Stimulated activated CD8-positive, alpha-beta memory T cell treated with anti-CD3 and anti-CD28 coated beads, Interleukin-4, amount 100 ng/mL, for 1 hour (primary cell): ENCODE measurements at places on chromosomes 11 and 22.

DNA sequence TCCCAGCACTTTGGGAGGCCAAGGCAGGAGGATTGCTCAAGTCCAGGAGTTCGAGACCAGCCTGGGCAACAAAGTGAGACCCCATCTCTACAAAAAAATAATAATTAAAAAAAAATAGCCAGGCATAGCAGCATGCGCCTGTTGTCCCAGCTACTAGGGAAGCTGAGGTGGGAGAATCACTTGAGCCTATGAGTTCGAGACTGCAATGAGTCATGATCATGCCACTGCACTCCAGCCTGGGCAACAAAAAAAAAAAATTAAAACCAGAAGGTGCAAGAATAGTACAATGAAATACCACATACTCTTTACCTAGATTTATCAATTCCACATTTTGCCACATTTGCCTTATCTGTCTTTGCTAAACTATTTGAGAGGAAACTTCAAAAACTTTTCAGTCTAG, 8.2 kb downstream of the DPF2 start:
- DNase-seq = no peak

GRCh38 chr11:76672431-76673175, 2.1 kb upstream of the LRRC32 start:
- DNase-seq = no peak

GRCh38 chr11:131499199-131499598, 128.8 kb downstream of the NTM start:
- no peak for DNase-seq

GRCh38 chr11:23377909-23378308, 517.6 kb upstream of the CCDC179 start:
- no peak for DNase-seq

DNA sequence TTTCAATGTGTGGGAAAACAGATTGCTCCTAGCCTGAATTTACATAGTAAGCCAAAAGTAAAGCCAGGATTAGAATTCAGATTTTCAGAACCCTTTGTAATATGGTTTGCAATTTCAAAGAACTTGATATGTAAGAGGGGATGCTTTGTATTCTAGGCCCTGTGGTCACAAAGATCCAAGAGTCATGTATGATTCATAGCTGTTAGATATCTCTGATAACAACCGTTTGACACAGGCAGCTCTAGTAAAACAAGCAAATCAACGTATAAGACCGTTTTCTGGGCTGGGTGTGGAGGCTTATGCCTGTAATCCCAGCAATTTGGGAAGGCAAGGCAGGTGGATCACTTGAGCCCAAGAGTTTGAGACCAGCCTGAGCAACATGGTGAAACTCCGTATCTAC, 79.6 kb downstream of the EMSY start:
- DNase-seq = no peak
